ENCODE measurements at places on chromosomes 2 and 18.

DNA sequence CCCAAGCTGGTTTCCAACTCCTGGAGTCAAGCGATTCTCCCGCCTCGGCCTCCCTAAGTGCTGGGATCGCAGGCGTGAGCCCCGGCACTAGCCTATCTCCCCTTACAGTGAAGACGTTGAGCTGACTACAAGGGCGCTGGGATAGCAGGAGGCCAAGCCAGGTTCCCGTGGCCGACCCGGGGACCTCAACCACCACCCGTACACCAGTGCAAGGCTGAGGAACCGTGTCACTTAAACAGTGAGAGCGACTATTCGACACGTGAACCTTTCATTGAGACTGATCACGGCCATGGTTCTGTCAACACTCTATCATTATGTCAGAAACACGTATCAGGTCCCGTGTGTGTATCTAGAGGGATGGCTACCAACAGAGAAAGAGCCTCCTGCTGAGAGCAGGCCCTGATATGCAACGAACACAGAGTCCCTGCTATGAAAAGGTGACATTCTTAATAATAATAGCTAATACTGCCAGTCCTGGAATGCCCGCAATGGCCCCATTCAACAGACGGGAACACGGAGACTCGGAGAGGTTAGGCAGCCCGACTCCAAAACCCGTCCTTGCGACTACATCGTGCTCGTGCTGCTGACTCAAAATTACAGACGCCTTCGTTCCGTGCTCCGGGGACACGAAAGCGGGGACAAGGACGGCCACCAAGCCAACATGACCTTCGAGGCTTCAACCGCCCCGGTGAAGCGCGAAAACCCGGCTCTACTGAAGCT, 833 bp downstream of the AFG3L2 start:
- DNase-seq: no peak

DNA sequence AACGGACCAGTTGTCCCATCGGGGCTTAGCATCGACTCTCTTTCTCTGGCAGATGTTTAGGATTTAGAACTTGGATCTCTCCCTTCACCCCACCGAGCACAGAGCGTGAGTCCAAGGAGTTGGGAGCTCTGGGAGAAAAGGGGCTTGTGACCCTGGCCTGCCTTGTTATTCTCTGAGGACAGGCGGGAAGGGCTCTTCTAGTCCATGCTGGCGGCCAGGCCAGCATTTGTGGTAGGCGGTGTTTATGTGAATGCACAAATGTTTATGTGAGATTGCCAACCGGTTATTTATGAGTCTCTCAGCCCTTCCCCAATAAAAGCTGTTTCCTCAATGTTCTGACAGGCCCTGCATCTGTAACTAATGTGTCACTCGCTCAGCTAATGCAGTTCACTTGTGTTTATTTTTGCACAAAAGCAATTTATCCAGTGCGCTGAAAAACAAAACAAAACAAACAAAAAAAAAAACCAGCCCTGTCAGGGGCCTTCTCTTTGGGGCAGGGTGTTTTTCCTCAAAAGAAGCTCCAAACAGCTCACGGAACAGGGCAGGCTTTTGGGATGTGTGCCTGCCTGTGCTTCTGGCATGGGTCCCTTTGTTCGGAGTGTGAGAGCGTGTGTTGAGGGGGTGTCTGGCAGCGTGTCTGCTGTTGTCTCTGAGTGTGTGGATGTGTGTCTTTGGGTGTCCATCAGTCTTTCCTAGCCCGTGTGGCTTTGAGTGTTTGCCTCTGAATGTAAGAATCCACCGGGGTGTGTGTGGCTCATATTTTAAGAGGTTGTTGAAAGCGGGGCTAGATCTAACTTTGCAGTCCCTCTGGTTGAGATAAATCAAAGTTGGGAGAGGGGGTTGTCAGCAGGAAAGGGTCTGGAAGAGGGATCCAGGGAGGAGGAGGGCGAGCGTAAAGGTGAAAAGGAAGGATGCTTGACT, 52.8 kb upstream of the HAAO start:
- DNase-seq: no peak

- DNase-seq: no peak
Observed at GRCh38 chr2:145220496-145220895, 700.6 kb upstream of the ZEB2 start.

DNA sequence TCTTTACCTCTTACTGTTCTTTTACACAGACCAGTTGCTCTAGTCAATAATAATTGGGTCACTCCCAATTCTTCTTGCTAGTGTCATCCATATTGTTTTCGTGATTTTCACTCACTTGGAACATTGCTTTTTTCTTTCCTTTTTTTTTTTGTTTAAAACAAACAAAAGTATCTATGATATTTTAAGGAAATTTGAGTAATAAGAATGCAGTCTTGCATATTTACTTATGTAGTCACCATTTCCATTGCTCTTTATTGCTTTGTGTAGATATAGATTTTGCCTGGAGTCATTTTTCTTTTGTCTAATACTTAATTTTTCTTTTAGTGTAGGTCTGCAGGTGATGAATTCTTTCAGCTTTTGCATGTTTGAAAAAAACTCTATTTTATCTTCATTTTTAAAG, 71.9 kb downstream of the WDR7 start:
- no peak for DNase-seq

DNA sequence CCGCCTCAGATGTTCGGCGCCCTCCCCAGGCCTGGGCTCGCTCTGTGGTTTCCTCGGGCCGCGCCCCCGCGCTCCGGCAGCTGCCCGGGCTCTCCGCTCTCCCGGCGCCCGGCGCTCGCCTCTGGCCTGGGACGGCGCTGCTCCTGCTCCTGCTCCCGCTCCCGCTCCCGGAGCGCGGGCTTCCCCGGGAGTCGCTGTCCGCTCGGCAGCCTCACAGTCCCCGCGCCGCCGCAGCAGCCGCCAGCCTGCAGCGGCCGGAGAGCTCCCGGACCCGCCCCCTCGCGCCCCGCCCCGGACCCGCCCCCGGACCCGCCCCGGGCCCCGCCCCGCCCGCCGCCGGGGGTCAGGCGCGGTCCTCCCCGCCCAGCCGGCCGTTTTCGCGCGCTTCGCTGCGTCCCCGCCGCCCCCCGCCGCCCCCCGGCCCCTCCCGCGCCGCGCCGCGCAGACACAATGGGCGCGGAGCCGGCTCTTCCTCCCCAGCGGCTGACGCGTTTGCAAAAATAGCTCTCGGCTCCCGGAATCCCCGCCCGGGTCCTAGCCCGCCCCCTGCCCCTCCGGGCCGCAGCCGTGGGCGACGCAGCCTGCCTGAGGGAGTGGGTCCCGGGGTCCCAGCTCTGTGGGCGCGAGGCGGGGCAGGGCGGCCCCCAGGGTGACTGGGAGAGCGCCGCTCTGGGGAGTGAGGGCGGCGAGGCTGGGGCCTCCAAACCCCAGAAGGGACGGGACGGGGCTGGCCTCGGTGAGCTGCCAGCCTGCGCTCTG, at the start of gene ARL4C:
ARL4C (minus strand) TSS at position 247 of the 759 bp plus-strand sequence. CDS start 495 bp downstream, outside the sequence.
- peak; percentile 77 for DNase-seq

- DNase-seq: no peak
Observed at GRCh38 chr2:196277002-196277401, 105.6 kb upstream of the STK17B start.

- DNase-seq: no peak
Observed at GRCh38 chr2:12619975-12620374, 96.8 kb upstream of the TRIB2 start.

GRCh38 chr2:20182241-20182931, 42.5 kb downstream of the SDC1 start:
- DNase-seq: no peak

- no peak for DNase-seq
Observed at GRCh38 chr2:230498506-230499107, 82.6 kb downstream of the SP100 start.

- no peak for DNase-seq
Observed at GRCh38 chr2:12170121-12170520, 423.7 kb downstream of the LPIN1 start.

- no peak for DNase-seq
Observed at GRCh38 chr2:205848601-205849000, 166.3 kb downstream of the NRP2 start.

GRCh38 chr18:54269893-54270844, 852 bp downstream of the POLI start:
- no peak for DNase-seq

DNA sequence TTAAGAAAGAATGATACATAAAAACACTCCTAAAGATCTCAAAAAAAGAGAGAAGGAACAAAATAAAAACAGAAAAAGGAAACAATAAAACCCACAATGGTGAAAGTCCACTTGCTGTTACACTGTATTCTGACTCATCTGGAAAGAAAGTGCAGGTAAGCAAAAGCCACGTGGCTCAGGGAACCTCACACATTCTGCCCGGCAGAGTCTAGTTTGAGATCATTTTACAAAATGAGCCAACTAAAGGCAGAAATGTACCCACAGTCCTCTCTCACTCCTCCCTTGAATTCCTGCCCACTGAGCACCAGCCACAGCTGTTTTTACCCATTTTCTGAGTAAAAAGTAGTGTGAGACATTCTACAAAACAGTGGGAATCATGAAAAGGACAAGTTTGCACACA, 10.0 kb downstream of the KCNH7 start:
- DNase-seq: no peak

Measured in midbrain (tissue), 1 donor.